ENCODE measurements at places on chromosomes 4 and X. TPM values are rescaled to one million over a fixed set of nuclear protein-coding genes. Genes with fewer than 3 reads are reported as not detected.

Gene FRMPD3
- under 0.01 TPM for total RNA-seq

Gene SYN1
- total RNA-seq: 0.17 TPM

Gene PCYT1B
- total RNA-seq: 0.17 TPM

Gene TEC
- total RNA-seq: 1.5 TPM

Gene COL25A1
- under 0.01 TPM for total RNA-seq

Gene CLDN34
- total RNA-seq: not detected

Gene TRPC5OS
- total RNA-seq: not detected

Gene IL3RA
- total RNA-seq: not detected

Gene XK
- total RNA-seq: 0.17 TPM

Gene SEPTIN11
- total RNA-seq: 293 TPM

Gene PRKG2
- total RNA-seq: 17.5 TPM

Gene PHOX2B
- not detected for total RNA-seq

Gene CAPN6
- not detected for total RNA-seq

Gene NSUN7
- 0.51 TPM for total RNA-seq

Gene DOK7
- under 0.01 TPM for total RNA-seq

Gene EOLA1
- 15.4 TPM for total RNA-seq

Gene NAA11
- not detected for total RNA-seq

Measured in fibroblast of lung (primary cell).